Head of caudate nucleus (tissue), 42 donors: ENCODE measurements at places on chromosomes 4 and X.

GRCh38 chr4:186190581-186191199, 677 bp upstream of the CYP4V2 start:
- DNase-seq: no peak

- DNase-seq: no peak
These were observed 33.6 kb downstream of the PITX2 start for GRCh38 chr4:110589297-110589696.

DNA sequence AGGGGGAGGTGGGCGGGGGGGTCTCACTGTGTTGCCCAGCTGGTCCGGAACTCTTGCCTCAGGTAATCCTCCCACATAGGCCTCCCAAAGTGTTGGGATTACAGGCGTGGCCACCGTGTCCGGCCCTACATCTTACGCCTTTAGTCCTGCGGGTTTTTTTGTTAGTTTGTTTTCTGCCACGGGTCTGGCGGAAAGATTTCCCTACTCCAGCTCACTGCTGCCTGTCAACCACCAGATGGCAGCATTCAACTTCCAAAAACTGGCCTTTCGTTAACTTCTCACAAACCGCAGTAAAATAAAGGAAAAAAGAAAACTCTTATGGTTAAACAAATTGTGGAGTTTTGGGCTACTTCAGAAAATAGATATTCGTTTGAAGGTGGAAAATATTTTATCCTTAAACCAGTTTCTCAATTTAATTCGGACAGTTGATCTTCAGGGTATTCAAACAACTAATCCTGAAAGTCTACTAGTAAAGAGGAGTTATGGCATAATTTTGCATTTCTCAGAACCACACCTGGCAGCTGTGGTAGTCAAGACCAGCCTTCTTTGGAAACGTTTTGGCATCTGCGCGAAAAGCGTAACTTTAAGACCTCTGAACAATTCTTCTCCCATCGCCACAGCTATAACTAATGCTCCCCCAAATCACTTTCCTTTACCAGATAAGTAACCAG, 41.1 kb downstream of the LUZP4 start:
- DNase-seq: peak; percentile 56

DNA sequence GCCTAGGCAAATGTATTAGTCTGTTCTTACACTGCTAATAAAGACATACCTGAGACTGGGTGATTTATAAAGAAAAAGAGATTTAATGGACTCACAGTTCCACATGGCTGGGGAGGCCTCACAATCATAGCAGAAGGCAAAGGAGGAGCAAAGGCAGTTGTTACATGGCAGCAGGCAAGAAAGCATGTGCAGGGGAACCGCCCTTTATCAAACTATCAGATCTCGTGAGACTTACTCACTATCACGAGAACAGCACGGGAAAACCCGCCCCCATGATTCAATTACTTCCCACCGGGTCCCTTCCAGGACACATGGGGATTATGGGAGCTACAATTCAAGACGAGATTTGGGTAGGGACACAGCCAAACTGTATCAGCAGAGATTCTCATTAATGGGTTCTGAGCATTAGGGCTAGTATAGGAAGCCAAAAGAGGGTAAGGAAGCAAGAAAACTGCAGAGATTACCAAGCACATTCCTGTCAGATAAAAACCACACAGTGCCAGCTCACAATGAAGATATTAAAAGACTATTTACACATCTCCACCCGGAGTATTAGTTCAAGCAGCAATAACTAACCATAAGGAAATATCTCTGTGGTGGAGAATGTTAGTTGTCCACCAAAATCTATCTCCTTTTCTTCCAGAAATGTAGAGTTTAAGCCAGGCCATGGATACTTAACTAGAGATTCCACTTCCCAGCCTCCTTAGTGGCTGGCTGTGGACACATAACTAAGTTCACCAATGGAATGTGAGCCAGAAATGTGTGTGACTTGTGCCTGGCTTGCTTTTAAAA, 61.2 kb upstream of the HOPX start:
- no peak for DNase-seq

DNA sequence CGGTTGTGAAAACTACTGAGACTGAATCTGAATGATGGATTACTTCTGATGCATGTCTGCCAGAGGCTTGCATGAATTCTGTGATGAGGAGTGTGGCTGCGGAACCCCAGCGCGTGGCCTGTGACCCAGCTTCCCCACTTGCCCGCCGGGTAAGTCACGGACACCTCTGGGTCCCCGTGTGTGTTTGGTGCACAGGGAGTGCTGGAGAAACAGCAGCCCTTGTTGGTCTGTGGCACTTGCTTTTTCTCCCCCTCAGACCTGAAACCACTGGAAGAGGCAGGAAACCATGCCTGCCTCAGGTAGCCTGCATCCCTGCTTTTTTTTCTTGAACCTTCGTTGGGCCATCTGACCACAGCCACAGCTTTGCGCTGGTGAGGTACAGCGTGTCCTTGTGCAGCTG, 51.9 kb upstream of the TADA2B start:
- no peak for DNase-seq

- DNase-seq: no peak
These were observed 82.6 kb downstream of the PCDH7 start for GRCh38 chr4:30802622-30803323.

- DNase-seq: no peak
These were observed 167.8 kb upstream of the NAP1L5 start for GRCh38 chr4:88865466-88865865.

DNA sequence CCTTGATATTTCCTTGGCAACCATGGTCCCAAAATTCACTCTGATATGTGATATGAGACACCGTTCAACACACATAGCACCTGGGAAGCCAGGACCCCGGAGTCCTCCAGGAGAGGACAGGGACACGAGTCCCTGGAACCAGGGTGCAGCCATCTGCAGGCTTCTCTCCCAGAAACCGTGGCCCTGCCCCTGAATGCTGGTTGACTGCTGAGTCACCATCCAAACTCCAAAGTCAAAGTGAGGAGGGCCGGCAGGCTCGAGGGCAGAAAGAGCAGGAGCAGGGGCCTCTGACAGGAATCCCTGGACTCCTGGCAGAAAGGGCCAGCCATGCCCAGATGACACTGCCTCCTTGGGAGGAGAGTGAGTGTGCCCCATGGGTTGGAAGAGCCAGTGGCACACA, 6.9 kb upstream of the PNMA6A start:
- DNase-seq: no peak

DNA sequence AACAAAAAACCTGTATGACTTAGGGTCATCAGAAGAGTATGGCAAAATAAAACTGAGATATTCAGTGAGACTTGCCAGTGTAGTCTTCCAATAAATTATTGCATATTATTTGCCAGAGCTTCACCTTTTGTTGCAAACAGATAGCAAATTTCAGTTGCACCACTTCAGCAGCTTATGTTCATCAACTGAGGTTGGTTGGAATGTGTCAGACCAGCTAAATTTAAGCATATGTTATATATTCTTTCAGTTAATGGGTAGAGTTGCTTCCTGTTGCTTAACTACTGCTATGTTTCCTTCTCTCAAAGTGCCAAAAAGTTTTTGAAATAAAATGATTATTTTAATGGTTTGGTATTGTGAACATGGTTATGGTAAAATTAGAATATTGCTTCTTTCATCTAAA, 61.5 kb downstream of the GALNT7 start:
- no peak for DNase-seq
